Activated naive CD8-positive, alpha-beta T cell treated with anti-CD3 and anti-CD28 coated beads, Interleukin-2, amount 50 U/mL, for 16 hours (primary cell): ENCODE measurements at places on chromosomes 16 and 17.

GRCh38 chr17:63414222-63414621 lies 31.9 kb downstream of the CYB561 start:
- DNase-seq, result no peak

- DNase-seq, result no peak
These were observed 39.4 kb downstream of the EFCAB13 start for GRCh38 chr17:47363171-47363570.

DNA sequence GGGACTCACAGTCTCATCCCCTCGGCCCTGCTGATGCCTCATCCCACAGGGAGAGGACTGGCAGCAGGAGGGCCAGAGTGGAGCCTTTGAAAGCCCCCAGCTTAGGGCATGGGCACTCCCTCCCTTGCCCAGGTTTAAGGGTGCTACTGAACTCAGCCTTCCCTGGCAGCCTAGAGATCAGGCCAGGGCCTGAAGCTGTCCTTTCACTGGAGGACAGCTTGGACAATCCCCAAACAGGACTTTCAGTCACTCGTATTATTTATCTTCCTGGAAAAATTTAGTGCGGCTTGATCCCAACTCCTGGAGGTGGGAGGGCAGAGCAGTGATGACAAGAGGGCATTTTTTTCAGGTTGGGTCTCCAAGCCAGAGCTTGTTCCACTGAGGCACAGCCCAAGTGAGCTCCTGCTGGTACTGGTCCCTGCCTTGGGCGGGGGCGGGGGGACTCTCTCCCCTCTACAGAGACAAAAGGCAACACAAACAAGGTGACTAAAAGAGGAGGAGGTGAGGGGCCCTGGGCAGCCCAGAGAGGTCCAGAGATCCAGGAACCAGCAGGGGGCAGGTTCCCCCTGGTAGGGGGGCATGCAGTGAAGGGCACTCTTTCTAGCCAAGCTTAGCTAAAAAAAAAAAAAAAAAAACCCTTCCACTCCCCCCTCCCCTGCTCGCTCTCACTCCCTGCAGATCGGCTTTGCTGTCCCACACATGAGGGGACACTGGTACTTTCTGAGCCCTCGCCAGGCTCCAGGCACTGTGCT lies 1.7 kb downstream of the ZNF385C start:
- DNase-seq, result no peak

- no peak for DNase-seq
These were observed 2.4 kb downstream of the DOK4 start for GRCh38 chr16:57483725-57484514.

DNA sequence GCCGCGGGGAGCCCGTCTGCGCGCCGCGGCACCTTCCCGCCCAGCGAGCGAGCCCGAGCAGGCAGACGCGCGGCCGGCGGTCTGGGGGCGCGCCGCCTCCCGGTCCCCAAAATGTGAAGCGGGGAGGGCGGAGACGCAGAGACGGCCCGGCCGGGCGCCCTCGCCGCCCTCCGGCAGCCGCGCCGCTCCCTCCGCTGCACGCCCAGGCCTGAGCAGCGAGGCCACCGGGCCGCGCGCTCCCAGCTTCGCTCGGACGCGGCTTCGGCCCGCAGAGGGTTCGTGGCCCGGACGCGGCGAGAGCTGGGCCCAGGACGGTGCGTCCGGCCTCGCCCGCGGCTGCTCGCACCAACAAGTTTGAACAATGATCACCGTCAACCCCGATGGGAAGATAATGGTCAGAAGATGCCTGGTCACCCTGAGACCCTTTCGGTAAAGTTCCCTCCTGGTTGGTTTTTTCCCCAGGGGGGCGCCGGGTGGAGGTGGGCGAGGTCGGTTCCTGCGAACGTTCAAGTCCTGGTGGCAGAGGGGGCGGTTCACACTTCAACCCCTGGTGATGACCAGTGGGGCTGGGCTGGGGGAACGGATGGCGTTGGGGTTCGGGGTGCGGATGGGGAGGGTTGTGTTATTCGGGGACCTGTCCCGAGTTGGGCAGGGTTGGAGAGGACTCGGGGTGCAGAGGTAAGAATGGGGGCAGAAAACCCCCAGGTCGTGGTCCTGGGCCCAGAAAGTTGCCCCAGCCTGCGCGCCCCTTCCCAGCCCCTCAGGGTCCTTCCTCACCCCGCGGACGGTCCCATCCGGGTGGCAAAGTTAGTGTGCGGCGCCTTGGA lies 678 bp downstream of the MGAT5B start:
- no peak for DNase-seq

DNA sequence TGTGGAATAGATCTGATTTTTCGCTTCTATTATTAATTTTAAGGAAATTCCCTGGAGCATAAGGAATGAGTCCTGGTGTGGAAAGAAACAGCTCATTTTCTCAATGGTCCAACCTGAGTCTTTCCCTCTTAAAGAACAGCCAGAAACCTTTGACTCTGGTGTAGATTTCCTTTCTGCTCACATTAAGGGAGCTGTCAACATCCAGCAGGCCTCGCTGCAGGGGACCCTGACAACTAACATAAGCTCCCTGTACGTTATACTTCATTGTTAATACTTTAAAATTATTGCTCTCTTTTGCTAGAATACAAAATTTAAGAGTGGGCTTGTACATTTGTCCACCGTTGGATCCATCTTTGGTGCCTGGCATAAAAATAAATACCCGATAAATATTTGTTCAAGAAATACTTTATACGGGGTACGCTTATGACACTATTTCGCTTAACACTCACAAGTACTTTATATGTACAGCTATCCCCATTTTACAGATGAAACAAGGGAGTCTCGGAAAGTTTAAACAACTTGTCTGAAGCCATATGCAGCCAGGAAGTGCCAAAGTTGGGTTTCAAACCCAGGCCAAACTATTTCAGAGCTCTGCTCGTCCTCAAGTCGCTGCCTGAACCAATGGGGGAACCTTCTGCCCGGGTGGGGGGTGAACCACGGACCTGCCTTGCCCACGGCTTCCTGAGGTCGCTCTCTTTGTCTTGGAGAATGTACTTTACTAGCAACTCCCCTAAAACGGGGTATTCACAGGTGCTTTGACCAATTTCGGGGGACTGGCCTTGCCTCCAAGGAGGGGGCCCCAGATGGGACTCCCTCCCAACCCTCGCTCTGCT lies 611 bp downstream of the SMARCE1 start:
- peak; percentile 11 for DNase-seq

DNA sequence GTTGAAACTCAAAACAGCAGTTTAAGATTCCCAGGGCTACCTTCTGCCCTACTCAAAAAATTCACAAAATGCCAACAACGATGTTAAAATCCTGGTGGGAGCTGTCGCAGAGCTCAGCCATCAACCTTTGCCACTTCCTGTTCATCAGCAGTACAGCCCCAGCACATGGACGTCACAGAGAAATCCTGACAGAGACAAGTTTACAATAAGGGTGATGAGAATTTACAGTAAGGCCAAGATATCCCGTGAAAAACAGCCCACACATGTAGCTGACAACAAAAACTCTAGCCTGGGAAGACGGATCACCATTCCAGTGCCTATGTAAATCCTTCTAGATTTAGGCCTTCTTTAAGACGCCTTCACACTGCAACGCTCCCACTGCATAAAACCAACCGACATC lies 18.8 kb downstream of the USP22 start:
- DNase-seq, result no peak

- no peak for DNase-seq
These were observed 1.9 kb downstream of the EPN3 start for GRCh38 chr17:50534222-50534978.

- DNase-seq, result no peak
These were observed 15.8 kb downstream of the CYTH1 start for GRCh38 chr17:78766225-78766624.

DNA sequence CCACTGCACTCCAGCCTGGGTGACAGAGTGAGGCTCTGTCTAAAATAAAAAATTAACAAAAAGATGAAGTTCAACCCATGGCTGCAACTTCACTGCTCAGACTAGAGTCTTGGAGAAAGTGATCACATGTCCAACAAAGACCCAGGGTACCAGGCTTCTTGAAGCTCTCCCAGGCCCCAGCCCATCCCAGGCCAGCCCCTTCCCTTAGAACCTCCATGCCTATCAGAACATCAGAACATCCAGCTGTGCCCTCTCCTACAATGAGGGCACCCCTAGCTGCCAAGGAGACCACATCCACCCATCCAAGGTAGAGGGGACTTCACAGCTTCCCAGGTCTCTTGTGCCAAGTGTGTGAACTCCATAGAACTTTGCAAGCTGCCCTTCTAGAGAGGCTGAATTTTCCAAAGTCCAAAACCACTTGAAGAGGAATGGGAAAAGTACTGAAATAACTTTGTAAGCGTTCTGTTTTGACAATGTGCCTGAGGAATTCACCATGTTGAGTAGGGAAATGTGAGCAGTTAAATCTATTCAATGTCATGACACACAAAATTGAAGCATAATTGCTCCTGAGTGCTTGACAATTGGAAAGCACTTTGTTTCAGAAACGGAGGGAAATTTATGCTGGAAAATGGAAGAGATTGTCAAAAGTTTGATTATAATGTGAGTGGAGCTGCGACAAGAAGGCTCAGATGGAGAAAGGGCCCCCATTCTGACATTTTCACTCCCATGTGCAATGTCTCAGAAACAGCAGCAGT lies 230.4 kb downstream of the ZNF423 start:
- DNase-seq, result no peak

GRCh38 chr16:11716336-11716735 lies 26.3 kb downstream of the TXNDC11 start:
- no peak for DNase-seq

- no peak for DNase-seq
These were observed 10.1 kb downstream of the ULK2 start for GRCh38 chr17:19857640-19858039.

- no peak for DNase-seq
These were observed 146.1 kb downstream of the RAB11FIP4 start for GRCh38 chr17:31537565-31538011.

- DNase-seq, result no peak
These were observed 153.8 kb downstream of the MSI2 start for GRCh38 chr17:57410169-57410568.

DNA sequence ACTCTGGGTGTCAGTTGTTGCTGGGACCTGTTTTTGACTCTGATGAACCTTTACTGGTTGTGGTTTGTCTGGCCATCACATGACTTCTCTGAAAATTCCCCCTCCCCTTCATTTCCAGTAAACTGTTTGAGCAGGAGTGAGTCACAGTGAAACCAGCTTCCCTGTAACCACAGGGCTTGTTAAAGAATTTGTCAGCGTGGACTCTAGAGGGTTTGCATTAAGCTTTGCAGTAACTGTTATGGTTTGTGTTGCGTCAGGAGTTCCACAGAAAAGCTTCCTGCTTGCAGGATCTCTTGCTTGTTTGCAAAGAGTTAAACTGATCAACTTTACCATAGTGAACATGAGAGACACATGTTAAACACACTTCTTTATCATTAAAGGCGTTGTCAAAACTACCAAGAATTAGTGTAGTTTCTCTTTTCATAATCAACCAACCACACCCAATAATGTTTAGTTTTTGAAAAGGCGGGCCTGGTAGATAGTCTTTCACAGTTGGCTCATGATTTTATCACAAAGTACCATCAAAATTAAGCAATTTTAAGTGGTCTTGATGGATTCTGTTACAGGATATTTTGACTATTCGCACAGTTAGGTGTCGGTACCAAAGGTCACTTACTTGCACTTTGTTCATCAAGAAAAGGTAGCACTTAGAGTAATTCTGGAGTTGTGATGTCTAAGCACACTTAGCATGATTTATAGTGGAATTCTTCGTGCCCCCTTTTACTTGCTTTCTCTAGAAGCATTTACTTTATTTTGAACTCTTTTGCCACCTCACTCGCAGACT lies 79.3 kb downstream of the VMP1 start:
- DNase-seq, result peak; percentile 45

- no peak for DNase-seq
These were observed 17.6 kb downstream of the ATPAF2 start for GRCh38 chr17:18021372-18021771.

- no peak for DNase-seq
These were observed 641 bp downstream of the SBK1 start for GRCh38 chr16:28292731-28293600.

DNA sequence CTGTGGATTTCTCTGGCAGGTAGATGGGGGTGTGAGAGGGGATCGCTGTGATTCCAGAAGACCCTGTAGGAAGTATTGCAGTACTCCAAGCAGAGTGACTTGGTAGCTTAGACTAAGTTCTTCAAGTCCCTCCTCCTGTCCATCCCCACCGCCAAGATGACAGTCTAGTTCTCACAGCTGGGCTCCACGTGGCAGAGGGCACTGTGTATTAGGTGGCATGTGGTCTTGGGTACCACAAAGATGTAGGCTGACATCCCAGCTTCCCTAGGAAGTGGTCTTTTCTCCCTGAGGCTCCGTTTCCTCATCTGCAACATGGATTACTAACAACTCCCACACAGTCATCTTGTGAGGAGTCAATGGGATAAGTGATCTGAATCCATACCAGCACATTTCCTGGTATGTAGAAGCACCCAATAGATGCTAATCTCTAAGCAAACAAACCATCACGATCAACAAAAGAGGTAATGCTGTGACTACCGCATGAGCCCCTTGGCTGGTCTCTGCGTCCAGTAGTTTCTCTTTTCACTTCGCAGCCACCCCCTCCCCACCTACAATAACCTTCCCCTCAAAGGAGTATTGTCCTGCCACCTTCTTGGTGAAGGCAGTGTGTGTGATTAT lies 349.1 kb upstream of the EEF2KMT start:
- no peak for DNase-seq

DNA sequence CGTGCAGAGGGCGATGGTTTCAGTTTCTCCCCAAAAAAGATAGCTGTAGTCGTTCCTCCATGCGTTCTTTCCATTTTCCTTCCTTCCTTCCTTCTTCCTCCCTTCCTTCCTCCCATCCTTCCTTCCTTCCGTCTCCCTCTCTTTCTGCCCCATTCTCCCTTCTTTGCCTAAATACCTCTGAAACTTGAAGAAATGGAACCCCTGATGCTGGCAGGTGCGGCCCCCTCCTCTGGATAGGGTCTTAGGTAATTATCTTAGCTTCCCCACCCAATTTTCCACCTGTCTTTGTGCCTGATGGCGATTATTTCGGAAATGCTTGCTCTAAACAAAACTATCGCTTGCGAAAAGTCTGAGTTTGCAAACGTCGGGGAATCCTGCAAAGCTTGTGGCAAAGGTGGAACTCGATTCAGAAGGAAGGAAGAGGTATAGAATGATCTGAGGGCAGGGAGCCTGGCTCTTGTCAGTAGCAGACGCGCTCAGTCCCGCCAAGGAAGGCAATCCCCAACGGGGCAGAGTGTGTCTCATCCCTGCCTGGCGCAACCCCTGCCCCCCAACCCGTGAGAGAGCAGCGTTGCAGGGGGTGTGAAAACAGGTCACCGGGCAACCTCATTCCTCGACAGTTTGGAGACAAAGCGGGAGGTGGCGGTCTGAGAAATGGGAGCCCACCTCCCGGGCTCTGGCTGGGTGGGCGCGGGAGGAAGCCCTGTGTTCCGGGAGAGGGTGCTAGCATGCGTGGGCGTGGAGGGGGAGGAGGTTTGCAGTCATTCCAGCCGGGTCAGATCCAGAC lies 2.9 kb upstream of the CBX8 start:
- no peak for DNase-seq

- no peak for DNase-seq
These were observed 371.9 kb downstream of the HS3ST3B1 start for GRCh38 chr17:14672830-14673229.
